ENCODE measurements at places on chromosomes 5 and 9.

- no peak for DNase-seq
Observed at GRCh38 chr5:73115399-73116051, 4.8 kb upstream of the TMEM171 start.

- no peak for DNase-seq
Observed at GRCh38 chr5:180563994-180564393, 27.3 kb downstream of the SCGB3A1 start.

GRCh38 chr5:107213025-107213424 is 457.7 kb downstream of the EFNA5 start:
- no peak for DNase-seq

GRCh38 chr5:74056789-74057164 is 430.8 kb downstream of the ARHGEF28 start:
- DNase-seq, result no peak

DNA sequence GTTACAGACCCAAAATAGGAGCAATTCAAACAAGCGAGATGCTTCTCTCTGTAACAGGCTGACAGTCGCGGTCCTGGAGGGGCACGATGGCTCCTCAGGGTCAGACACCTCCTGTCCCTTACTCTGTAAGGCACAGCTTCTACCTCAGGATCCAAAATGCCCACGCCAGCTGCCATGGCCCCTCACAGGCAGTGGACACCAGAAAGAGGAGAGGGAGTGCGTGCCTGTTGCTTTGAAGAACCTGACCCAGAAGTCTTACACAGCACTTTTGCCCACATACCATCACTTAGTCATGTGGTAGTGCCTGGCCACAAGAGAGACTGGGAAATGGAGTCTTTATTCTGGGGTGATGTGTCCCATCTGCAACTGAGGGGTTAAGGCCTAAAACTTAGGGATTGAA is 11.6 kb upstream of the ABL1 start:
- no peak for DNase-seq

DNA sequence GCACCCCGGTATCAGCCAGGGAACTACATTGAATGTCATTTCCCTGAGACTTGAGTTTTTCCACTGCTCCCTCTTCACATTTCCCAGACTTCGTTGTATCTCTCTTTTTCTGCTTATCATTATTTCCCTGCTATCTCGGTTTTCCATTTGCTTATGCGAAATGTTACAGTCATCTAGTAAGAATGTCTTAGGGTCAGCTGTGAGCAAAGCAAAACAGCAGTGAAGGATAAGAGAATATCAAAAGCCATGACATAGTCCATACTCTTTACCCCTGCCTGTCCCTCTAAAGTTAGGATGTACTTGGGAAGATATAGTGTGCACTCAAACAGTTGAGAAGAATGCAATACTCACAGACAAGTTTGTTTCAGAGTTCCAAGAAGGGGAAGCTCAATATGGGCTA is 88.7 kb downstream of the ITGA1 start:
- DNase-seq, result no peak

DNA sequence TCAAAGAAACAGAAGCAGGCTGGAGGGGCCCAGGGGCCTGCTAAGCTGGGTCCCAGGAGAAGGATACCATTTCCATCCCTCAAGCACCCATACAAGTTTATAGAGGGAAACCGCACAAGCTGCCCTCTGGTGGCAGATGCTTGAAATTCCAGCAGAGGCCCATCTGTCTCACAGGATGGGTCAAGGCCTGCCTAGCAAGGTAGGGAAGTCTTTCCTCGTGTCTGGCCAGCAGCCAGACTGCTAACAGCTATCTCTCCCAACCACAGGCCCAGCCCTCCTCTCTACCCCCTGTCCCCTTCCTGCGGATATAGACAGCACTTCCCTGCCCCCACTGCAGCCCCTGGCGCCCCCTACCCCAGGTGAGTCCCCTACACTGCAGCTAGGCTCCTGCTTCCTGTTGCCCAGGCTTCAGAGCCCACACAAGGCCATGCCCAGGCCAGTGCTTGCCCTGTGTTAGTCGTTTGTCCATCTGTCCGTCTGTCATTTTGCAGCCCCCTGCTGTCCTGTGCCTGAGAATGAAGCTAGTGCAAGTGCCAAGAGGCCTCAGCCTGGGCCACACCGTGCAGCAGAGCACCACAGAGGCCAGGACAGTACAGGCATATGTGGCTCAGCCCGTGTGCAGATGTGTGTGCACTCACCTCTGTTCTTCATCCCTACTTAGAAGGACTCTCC is 26.2 kb downstream of the TCF7 start:
- DNase-seq, result no peak
